Stimulated activated CD8-positive, alpha-beta memory T cell treated with anti-CD3 and anti-CD28 coated beads, Interleukin-4, amount 100 ng/mL, for 48 hours (primary cell): ENCODE measurements at places on chromosomes 6 and 20.
A peak's percentile ranks its signal among the peaks of the same experiment; 100 is the strongest.

GRCh38 chr6:161917645-161918044, 643.8 kb upstream of the AGPAT4 start:
- DNase-seq = no peak

DNA sequence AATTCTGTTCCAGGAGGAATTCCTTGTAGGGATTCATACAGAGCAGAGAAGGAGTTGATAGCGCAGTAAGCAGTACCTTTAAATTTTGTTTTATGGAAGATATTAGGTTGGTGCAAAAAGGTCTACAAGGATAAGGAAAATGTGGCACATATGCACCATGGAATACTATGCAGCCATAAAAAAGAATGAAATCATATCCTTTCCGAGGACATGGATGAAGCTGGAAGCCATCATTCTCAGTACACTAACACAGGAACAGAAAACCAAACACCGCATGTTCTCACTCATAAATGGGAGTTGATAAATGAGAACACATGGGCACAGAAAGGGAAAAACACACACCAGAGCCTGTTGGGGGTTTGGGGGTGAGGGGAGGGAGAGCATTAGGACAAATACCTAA, 37.4 kb upstream of the TXLNB start:
- DNase-seq = no peak

- DNase-seq = no peak
Observed at GRCh38 chr20:64244870-64245603, 10.5 kb upstream of the PCMTD2 start.

GRCh38 chr20:9143926-9144325, 75.0 kb downstream of the PLCB4 start:
- DNase-seq = no peak

GRCh38 chr6:125393449-125393858, 91.7 kb upstream of the HDDC2 start:
- DNase-seq = no peak

- DNase-seq = no peak
Observed at GRCh38 chr6:132188556-132189264, 212.6 kb downstream of the MOXD1 start.

DNA sequence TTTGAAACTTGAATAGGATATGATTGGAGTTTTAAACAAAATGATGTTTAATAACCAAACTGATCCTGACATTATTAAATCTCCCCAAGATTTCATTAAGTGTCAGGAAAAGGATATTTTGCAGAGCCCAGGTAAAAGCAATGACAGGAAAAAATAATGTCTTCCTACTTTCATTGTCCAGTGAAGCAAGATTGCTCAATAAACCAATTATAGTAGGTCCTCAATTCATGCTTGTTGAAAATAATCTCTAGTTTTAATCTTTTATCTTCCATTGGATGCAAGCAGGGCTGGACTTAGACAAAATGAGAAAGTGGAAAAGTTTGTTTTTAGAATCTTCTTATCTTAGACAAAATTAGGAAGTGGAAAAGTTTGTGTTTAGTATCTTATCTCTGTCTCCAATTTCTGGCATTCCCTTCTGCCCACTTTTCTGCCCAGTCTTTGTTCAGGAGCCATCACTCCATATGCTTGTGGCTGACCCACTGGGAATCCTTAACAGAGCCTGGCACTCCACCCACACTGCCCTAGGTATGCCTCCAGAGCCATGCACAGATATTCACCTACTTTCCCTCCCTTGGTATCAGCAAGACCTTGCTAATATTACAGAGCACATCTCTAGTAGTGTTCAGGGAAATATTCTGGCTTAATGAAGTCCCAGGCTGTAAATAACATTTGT, 57.0 kb upstream of the CARMIL1 start:
- DNase-seq = no peak

DNA sequence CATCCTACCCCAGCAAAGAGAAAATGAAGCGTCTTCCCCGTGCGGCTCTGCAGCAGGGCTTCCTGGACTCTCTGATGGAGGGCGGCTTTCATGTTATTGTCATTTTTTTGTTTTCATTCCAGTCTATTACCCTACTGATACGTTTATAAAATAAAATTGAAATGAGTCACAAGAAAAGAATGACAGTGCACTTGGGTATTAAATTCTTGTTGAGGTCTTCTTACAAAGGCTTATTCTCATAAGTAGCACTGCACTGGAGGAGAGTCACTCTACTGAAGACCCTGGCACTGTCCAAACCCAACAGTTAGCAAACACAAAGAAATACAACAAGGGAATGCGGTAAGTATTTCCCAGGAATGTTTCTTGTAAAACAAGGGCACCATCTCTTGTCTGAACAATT, 379.3 kb downstream of the MAFB start:
- no peak for DNase-seq

GRCh38 chr6:24092407-24092806, 33.6 kb upstream of the NRSN1 start:
- no peak for DNase-seq

DNA sequence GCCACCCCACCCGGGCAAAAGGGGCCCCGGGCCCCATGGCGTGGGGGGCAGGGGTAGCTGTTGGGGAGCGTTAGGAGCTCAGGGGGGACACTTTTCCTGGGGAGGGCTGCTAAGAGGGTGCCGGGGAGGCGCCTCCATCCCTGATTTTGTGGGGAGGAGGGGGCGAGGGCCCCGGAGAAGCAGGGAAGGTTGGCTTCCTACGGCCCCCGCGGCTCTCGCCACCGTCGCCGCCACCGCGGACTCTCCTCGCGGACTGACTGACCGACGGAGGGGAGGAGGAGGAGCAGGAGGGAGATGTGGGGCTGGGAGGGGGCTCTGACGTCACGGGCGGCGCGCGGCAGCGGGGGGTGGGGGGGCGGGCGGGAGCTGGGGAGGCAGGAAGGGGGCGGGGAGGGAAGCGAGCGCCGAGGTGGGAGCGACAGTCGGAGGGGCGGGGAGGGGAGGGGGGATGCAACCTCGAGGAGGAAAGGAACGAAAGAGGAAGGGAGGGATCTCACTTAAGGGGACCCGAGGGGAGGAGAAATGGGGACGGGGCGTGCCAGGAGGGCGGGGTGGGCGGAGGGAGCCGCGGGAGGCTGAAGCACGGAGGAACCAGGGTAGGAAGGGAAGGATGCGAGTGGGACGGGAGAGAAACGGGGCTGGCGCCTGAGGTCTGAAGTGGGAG, 5.1 kb downstream of the GABBR1 start:
- peak; percentile 63 for DNase-seq

DNA sequence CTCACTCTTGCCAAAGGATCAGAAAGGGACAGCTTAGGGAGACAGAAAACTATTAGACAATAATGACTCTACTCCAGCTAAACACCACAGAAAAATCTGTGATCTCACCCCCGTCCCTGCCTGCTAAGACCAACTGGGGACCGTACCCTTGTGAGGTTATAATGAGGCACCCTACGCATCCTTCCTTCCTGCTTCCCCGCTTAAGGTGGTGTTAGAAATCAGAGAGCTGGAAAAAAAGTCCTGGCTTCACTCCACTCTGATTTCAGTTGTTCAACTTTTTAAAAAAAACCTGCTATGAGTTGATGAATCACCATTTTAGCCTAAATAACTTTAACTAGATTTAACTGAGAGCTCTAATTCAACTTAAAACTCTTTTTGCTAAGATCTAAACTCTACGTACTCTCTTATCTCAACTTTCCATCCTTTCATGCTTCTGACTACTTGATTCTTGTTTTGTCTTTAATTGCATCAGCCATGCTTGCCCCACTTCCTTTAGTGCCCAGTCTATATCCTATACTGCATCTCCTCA, 35.8 kb upstream of the TMEM14A start:
- DNase-seq = peak; percentile 37

- DNase-seq = no peak
Observed at GRCh38 chr20:19265646-19266374, 53.4 kb downstream of the SLC24A3 start.

- no peak for DNase-seq
Observed at GRCh38 chr6:26250698-26251044, 114.3 kb upstream of the BTN3A2 start.

- DNase-seq = peak; percentile 58
Observed at GRCh38 chr6:14734416-14735340, 511.2 kb upstream of the JARID2 start.

DNA sequence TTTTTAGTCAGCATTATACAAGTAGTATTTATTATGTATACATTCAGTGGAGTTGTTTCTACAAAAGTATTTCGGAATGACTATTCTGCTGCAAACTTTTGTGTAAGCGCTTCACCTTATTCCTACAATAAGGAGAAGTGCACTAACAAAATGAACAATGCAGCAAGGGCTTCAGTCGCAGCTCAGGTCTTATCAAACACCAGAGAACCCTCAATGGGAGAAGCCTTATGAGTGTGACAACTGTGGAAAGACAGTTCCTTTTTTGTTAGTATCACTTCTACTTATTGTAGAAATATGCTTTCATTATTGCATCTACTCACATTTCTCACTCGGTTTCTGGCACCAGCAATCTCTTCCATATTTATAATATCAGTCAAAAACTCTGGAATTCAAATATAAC, 18.8 kb downstream of the ZKSCAN3 start:
- DNase-seq = no peak

GRCh38 chr6:82968708-82969107, 96.9 kb downstream of the UBE3D start:
- no peak for DNase-seq

DNA sequence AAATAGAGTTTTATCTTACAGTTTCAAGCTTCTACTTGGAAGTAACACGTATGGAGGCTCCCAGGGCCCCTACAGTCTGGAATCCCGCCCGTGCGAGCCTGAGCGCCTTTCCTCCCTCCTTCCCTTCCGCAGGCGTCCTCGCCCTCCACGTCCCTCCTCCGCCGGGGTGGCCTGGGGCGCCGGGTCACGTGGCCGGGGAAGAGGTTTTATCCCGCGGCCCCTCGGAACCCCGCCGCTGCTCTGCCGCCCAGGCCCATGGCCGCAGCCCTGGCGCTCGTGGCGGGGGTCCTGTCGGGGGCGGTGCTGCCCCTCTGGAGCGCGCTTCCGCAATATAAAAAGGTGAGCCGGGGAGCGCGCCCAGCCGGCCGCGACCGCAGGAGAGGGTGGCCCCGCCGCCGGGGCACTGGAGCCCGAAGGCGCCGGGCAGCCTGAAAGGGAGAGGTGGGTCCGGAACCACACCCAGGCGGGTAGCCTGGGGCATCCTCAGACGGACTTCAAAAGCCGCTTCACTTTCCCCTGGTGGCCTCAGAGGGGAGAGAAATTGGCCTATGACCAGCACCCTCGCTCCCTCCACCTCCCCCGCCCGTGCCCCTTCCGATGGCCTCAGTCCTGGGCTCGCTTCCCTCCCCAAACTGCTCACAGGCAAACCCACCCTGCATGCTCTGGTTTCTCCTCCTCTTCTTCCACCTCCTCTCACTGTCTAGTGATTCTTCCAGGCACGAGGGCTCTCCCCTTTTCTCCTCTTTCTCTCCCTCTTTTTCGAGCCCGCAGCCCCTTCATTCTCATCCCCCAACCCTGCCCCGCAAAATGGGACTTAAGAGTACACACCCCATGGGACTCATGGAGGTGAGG, at the start of gene CLPSL2:
CLPSL2 (plus strand) TSS at position 235 of the 852 bp plus-strand sequence; CDS start at position 256, 21 bp downstream.
- no peak for DNase-seq

- no peak for DNase-seq
Observed at GRCh38 chr6:133254552-133255228, 13.5 kb downstream of the EYA4 start.

GRCh38 chr20:15544742-15545141, 1028.5 kb downstream of the KIF16B start:
- DNase-seq = no peak

DNA sequence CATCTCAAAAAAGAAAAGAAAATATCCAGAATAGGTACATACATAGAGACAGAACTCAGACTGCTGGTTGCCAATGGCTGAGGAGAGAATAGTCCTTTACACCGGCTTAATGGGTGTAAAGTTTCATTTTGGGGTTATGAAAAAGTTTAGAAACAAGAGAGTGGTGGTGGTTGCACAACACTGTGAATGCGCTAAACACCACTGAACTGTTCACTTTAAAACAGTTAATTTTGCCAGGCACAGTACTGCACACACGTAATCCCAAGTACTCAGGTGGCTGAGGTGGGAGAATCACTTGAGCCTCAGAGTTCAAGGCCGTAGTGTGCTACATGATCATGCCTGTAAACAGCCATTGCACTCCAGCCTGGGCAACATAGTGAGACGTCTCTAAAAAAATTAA, 7.6 kb downstream of the ILRUN start:
- DNase-seq = no peak

GRCh38 chr20:24637087-24637486, 167.7 kb downstream of the SYNDIG1 start:
- DNase-seq = no peak

DNA sequence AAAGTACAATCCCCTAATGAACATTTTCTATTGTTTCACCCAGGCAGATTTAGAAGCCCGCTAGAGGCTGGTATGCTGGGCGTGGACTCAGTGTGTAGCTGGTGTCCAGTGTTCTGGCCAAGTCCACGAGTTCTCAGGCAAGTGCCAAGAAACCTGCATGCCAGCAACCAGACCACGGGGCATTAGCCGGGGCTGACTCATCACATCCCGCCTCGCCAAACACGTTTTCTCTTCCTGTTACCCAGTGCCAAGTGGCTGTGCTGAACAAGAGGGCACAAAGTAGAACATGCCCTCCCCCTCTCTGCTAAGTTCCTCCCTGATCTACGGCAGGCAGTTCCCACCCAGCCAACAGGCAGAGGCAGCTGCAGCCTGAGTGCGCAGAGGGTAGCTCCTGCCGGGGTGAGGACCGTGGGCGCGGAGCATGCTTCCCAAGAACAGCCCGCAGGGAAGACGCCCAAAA, 29.6 kb downstream of the RAMACL start:
- no peak for DNase-seq

DNA sequence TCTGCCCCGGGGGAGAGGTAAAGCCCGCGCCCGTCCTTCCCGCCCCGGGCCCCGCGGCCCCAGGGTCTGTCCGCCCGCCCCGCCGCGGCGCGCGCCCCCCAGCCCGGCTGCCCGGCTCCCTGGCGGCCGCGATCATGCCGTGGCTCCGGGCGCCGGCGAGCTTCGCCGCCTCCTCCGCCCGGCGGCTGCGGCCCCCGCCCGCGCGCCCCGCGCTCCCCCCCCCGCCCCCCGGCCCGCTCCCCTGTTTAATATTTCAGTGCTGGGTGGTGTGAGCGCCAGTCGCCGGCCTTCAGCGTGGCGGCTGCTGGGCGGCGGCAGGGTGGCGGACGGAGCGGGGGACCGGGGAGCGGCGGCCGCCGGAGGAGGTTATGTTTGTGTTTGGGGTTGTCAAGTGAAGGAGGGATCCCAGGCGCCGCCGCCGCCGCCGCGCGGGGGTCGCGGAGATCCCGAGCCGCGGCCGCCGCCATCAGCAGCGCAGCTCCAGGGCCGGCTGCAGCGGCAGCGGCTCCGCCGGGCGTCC, at the start of gene HIVEP1:
HIVEP1 (plus strand) TSS at position 275 of the 520 bp plus-strand sequence. CDS start 3,317 bp downstream, outside the sequence.
- peak; percentile 45 for DNase-seq

DNA sequence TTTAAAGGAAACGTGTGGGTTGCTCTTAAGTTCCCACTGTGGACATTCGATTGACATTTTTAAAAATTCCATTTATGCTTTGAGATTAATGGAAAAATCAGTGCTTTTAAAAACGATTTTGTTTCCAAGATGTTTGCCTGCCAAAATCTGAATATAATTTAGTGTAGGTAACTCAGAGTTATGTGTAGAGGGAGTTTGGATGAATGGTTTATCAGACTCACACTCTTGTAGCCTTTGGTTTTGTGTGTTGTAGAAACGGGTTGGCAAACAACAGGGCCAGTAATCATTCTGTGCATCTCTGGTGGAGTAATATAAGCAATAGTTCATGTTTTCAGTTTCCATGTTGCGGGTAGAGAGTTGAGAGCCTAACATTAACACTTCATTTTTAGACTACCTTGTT, 140.6 kb downstream of the RPS12 start:
- no peak for DNase-seq
